D721Med (cell line): ENCODE measurements at places on chromosomes 6 and 20.

- DNase-seq: no peak
Measured at GRCh38 chr6:5809450-5809849, 197.3 kb downstream of the NRN1 start.

DNA sequence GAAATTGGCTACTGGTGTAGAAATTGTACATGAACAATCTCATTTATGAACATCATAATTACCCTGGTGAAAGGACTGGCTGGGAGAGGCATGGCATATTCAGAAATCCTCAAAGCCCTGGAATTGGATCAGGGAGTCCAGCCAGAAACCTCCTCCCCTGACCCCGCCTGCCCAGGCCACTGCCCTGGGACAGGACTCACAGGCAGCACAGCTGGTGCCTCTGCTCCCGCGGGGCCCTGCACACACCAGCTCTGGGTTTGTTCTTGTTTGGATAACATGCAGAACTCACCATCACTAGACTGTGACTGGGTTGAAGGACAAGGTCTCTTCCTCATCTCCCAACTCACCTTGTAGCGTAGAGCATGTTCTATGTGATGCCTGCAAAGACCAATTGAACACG is 56.2 kb downstream of the AGPAT4 start:
- DNase-seq: no peak

DNA sequence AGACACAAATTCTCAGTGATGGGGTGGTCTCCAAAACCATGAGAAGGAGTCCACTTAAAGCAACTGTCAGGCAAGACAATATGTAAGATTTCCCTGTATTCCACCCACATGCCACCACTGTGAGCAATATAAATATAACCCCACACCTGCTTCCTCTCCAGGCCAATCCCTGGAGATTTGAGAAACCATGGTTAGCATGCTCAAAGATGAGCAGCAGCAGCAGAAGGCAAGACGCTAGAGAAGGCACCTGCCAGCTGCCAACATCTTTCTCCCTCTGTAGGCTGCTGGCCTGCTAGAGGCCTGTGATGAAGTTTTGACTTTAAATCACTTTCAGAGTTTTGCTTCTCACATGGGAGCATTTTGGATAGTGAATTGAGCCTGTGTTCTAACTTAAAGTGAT is 7.9 kb upstream of the SOD2 start:
- DNase-seq: no peak

- DNase-seq: no peak
Measured at GRCh38 chr6:32845384-32845884, 1.6 kb upstream of the PSMB8 start.

DNA sequence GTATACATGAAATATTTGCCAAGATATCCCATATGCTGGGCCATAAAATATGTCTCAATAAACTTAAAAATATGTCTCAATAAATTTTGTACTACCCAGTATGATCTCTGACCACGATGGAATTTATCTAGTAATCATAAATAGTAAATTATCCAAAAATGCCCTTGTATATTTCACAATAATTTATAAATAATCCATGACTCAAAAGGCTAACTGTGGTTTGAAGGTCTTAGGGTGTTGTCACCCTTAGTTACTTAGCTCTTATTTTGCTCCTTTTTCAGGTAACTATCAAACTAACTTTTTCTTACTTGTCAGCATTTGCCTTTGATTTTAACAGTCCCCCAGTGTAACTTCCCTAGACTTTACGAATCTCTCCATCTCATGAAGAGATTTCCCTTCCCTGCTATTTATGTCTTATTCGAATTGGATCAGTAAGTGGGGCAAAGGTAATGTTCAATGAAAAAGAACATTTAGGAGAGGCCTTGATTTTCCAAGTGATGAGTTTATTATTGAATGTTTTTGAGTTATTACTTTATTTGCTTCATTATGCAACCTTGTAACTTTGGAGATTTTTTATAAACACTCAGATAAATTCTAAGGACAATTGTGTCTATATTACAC is 109.0 kb upstream of the THBS2 start:
- DNase-seq: no peak

GRCh38 chr6:28159029-28159607 is 17.4 kb downstream of the ZKSCAN8 start:
- no peak for DNase-seq

GRCh38 chr20:20373091-20373571 is 5.2 kb downstream of the INSM1 start:
- DNase-seq: no peak

DNA sequence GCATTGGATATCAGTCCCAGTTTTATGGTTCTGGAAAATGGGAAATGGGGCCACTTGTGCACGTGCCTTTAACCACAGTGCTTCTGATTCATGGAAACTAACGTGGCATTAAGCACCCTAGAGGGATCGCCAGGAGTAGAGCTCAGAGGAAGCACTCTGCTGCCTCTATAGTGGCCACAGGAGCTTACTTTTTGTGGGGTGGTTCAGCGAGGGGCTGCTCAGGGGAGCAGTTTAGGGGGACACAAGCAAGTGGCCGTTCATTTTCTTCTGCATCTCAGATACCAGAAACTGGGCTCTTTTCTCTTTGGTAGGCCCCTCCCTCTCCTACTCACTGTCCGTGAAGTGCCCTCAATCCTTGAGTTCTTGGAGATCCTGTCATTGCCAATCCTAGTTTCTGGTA is 28.5 kb downstream of the AGPAT4 start:
- DNase-seq: no peak

GRCh38 chr6:12136905-12137304 is 124.8 kb downstream of the HIVEP1 start:
- DNase-seq: no peak

DNA sequence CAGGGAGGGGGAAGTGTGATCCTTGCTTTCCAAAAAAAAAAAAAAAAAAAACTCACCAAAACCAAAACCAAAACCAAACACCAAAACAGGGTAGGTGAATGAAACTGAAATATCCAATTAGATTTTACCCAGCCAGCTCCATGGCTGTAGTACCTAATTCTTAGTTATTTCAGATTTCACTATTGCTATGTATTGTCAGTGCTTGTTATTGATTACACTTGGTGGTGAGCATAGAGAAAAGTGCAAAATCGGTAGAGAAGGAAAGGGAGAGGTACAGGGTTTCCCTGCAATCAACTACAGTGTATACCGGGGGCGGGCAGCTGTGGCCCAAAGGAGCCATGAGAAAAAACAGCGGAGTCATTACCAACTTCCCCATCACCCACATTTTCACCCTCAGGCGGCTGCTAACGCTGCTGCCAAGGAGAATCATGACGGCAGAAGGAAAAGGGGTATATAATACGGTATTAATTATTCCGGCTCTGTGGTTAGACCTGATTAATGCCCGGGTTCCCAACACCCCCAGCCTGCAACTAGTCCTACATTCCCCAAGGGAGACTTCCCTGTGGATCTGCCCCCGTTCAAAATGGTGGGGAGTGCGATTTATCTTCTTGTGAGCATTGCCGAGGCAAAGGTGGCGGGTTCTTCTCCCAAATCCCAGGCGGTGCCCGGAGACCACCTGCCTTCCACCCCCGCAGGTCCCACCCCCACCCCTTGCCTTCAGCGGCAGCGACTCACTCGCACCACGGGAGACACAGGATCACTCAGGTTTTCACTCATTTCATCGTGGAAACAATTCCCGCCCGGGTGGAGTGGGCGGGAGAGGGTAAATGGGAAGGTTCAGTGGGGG is at the start of gene C6orf62:
Gene C6orf62 (minus strand): TSS at position 30 of the 847 bp plus-strand sequence. CDS start 486 bp downstream, outside the sequence.
- DNase-seq: no peak

- DNase-seq: no peak
Measured at GRCh38 chr20:7371518-7372163, 568.6 kb downstream of the HAO1 start.

GRCh38 chr6:52365317-52365716 is 3.4 kb downstream of the PAQR8 start:
- no peak for DNase-seq

DNA sequence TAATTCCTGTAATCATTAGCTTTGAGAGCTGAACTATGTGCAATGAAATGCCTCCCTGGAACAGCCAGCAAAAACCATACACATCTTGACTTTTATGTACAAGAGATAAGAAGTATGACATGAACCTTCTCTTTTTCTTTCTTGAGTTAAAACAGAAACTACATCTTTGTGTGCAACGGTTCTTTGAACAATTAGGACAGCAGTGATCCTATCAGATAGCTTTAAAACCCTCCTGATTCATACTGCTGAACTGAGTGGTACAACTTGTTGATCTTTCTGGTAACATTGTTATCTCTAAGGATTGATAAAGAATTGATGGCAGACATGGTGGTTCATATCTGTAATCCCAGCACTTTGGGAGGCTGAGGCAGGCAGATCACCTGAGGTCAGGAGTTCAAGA is 43.4 kb downstream of the TRAF3IP2 start:
- no peak for DNase-seq

GRCh38 chr6:90277302-90278011 is 19.2 kb downstream of the BACH2 start:
- no peak for DNase-seq

- DNase-seq: no peak
Measured at GRCh38 chr6:166343150-166343487, 774 bp upstream of the SFT2D1 start.

- DNase-seq: no peak
Measured at GRCh38 chr20:38337561-38338140, 8.6 kb upstream of the LBP start.

DNA sequence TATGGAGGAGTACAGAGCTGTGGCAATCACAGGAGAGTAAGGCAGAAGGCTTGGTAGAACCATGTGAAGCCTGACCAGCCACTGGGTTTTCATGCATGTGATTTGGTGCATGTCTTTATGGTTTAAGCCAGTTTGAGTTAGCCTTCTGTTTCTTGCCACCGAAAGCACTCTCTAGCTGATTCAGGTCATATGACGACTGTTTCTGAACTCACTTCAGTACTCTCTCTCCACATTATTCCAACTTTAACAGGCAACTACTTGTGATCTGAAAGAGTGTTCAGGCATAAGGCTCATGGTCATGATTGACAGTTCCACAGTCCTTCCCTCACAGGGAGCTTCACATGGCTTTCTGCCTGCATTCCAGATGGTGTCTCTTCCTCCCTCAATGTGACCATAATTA is 63.3 kb upstream of the TAB2 start:
- DNase-seq: no peak

DNA sequence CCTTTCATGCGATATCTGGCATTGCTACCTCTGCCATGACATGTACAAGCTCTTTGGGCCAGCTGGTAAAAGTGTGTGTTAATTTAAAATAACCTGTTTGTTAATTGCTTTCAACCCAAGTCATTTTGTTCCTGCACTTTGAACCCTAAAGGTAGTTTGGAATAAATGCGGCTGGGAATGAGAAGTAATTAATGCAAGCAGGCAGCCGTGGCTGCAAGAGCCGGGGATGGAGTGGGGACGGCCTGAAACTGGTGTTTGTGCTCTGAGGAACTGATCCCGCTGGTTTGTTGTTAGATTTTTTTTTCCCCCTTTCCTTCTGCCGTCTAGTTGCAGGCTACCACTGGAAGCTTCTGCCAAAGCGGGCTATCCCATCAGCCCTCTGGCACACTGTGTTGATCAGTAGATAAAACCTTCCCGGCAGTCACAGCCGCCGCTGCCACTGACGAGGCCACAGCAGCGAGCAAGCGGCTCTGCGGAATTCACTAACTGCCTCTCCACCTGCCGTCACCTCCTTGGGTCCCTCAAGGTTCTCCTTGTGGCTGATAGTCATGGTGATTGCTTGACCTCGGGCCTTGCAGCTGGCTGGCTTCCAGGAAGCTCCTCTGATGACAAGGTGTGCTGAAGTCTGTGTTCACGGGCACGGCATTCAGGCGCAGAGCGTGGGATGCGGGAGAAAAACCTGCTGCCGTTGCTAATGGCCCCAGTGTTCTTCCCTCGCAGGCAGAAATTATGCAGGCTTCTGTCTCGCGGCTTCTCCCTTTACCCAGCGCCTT is 315.9 kb downstream of the TFAP2A start:
- DNase-seq: no peak

GRCh38 chr6:90227213-90227612 is 69.4 kb downstream of the BACH2 start:
- no peak for DNase-seq

DNA sequence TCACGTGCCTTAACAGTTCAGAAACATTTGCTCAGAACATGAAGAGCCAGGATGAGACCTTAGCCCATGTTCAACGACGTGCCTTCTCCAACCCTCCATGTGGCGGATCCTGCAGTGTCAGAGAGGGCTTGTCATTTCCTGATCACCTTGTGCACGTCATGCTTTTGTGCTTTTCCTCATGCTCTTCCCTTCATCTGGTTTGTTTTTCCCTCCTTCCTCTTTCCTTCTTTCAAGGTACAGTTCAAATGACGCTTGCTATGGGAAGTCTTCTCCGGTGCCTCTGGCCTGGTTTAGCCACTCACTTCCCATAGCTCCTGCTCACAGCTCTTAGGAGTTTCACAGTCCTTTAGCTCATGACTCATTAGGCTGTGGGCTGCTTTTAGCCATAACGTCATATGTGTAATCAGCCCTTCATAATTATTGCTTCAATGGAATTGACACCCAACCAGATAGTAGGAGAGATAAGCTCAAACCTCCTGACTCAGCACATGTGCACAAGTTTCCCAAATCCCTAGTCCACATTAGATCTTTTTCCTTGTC is 102.7 kb upstream of the CNKSR3 start:
- DNase-seq: no peak

DNA sequence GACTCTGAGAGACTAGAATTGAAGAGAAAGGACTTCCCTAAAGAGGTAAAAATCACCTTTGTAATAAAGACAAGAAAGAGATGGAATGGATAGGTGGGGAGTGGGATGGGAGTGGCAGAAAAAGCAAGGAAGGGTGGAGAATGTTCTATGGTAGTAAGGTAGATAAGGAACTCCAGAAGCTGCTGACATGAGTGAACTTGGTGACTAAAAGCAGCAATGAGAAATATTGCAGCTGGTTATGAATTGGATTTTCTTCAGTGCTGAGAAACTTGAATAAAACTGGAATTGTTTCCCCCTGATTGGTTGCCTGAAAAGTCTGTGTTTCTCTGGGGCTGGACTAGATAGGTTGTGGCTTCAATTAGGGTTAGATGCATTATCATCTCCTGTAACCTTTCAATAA is 15.7 kb upstream of the DTNBP1 start:
- no peak for DNase-seq

DNA sequence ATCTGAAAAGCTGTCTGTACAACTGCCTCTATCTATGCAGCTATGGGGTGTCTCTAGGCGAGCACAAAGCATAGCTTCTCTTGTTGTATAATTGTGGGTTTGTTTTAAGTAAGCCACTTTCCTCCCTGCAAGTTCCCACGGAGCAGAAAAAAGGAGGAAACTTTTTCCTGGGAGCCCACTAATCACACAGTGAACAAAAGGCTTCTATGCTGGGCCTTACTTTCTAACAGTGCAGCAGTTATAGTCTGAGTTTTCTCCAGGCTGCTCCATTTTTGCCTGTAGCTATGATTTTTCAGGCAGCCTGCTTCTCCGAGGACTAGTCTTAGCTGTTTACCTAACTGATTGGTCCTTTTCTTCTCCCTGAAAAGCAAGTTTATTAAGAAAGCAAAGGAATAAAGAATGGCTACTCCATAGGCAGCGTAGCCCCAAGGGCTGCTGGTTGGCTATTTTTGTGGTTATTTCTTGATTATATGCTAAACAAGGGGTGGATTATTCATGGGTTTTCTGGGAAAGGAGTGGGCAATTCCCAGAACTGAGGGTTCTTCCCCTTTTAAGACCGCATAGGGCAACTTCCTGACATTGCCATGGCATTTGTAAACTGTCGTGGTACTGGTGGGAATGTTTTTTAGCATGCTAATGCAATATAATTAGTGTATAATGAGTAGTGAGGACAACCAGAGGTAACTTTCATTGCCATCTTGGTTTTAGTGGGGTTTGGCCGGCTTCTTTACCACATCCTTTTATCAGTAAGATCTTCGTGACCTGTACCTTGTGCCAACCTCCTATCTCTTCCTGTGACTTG is 84.3 kb downstream of the OPRM1 start:
- DNase-seq: no peak
